ENCODE measurements at places on chromosomes 11 and 22.

DNA sequence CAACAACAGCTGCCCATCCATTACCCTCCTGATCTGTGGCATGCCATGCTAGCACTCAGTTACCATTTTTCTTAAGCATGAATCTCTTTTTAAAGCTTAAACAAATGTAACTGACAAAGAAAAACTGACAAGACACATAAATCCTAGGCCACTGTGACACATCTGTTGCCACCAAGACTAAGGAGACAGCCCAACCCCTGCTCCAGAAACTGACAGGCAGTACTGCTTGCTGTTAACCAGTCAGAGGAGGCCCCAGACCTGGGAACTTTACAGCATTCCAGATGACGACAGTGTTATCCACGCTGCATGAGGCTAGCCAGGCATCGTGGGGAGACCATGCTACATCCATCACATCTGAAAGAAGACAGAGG is 33.8 kb downstream of the HIRA start:
- DNase-seq, result no peak

GRCh38 chr11:111531136-111531535 is 9.4 kb upstream of the LAYN start:
- DNase-seq, result no peak

DNA sequence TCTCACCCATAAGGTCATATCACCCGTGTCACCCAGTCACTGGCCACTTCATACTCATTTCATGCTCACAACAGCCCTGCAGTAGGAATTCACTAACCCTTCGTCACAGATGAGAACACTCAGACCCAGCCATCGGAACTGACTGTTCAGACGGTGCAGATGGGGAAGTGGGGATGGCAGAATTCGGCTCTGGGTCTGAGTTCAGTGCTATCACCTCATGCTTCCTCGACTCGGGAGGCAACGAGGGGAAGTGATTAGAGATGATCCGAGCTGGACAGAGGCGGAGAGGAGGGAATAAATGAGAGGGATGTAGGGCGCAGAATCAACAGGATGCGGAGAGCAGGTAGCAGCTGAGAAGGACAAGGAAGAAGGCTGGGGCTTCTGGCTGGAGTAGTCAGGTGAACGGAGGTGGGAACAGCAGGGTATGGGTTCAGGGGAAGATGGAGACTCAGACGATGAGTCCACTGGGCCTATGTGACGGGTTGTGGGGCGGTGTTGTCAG is 4.7 kb downstream of the B3GNT6 start:
- no peak for DNase-seq

DNA sequence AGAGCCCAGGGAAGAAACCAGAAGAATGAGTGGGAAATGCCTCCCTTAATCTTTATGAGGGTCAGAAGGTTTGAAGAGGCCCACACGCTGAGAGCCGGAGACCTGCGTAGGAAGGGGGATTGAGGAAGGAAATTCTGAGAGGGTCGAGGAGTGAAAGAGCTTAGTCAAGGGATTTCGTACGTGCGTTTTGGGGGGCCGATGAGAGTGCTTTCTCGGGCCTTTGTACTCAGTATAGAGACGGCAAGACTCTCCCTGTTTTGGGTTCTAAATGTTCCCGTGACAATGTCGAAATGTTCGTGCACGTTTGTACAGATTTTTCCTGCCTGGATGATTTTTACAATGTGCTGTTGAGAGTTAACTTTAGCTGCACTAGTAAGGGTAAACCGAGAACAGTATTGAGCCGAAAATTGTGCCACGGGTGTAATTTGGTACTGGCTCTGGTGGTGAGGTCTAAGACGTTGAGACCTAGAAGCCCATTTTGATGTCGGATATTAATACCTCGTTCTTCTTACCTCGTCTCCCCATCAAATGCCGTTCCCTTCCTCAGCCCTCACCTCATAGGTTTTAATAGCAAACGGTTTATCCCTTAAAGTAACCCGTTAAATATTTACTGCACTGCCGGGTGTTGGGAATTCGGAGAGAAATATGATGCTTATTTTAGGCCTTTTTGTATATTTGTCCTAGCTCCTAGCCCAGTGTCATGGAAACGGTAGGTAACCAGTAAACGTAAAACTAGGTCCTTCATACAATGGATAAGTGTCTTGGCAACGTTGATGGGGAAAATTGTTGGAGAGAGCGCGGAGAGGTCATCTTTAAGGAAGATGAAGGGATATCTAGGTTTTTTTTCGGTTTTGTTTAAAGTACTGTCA is 734 bp downstream of the C11orf58 start:
- no peak for DNase-seq

DNA sequence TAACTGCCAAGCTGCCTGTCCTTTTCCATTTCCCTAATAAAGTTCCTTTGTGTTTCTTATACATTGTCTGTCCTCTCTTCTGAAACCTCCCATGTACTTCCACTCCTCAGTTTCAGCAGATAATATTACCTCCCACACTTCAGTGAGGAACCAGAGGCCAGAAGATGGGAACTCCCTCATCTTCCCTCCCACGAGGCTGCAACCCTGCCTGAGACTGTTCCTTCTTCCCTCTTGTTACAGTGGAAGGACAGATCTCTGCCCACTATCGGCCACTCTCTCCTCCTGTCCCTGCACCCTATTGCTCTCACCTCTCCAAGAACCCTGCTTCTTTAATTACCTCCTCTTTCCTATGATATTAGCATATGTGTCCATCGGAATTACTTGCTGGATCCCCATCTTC is 38.1 kb upstream of the SWAP70 start:
- DNase-seq, result no peak

- DNase-seq, result no peak
These were observed 204.0 kb upstream of the NECTIN1 start for GRCh38 chr11:119932828-119933562.

DNA sequence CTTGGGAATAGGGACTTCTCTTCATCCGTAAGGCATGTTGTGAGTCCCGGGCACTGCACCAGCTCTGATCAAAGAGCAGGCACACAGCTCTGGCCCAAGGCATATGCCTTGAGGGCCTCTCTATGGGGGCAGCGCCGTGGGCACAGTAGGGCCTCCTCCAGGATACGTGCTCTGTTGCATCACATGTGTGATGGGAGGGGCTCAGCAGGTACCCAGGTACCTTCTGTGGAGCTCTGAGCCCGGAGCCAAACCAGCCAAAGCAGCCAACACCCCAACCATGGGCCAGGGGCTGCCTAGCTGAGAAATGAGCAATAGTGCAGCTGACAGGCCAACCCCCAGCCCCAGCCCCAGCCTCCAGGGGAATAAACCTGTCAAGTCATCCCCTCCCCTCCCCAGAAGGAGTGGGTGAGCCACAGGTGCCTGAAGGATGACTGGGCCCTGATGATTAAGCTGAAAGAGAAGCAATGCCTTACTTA is 79.7 kb upstream of the SHISAL1 start:
- DNase-seq, result no peak

DNA sequence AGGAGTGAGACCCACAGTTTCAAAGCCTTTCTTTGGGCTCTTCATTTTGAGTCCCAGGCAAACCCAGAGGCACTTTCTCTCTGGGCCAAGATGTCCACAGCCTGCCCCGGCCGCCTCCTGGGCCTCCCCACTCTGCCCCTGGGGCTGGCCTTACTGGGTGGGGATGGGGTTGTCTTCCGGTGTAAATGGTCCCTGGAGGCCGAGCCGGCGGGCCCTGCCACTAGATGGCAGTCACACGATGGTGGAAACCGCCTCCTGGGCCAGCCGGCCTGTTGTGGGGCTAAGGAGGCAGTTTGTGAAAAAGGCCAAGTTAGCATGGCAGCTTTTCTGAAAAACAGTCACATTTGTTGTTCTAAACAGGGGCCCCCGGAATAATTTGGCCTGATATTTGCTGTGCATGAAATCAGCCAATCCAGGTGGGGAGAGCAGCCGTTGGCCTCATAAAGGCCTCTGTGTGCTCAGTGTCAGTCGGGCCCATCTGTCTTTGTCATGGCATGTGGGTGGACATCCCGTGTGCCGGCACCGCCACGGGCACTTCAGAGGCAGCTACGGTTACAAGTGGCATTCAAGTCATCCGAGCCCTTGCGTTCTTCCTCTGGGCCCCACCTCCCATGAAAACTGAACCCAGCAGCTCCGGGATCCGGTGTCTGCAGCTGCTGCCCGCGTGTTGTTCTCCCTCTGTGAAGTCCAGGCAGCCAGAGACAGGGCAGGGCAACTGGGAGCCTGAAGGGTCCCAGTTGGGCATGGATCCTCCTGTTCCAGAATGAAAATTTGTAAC is 6.5 kb downstream of the MRPL23 start:
- no peak for DNase-seq

DNA sequence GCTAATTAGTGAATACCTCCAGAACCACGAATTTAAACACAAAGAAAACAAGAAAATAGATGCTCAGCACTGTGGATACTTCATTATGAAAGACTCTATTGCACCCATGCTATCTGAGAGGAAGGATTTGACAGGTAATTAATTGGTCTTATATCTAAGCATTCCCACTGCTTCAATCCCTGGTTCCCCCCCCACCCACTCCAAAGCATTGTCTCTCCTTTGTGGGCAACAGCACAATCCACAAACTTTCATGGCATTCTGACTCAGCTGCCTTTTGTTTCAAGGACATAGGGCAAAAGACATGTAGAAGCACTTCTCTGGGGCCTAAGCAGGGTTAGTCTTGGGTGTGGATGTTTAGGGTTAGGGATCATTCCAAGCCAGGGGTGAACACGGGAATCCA is 551.4 kb downstream of the BUD13 start:
- no peak for DNase-seq

- no peak for DNase-seq
These were observed 552 bp downstream of the PRR33 start for GRCh38 chr11:1890856-1891830.

- no peak for DNase-seq
These were observed 114.1 kb downstream of the FAR1 start for GRCh38 chr11:13782390-13783075.

GRCh38 chr11:37406651-37407050 is 808.6 kb upstream of the RAG2 start:
- no peak for DNase-seq

GRCh38 chr11:16512899-16513241 is 156.5 kb upstream of the SOX6 start:
- DNase-seq, result no peak

DNA sequence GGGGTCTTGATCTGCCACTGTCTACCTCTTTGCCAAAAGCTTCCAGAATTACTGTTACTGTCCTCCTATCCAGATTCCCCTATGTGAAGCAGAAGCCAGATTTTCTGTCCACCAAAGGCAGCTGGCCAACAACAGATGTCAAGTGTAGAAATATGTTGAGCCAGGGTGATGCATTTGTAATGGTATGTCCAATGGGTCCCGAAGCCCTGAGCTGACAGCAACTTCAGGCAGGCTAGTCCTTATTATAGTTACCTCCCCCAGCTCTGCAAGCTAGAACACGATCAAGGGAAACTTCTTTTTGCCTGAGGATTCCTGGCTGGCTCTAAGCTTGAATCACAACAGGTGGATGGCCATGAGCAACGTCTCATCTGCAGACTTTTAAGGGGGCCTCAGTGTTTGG is 10.2 kb downstream of the PAMR1 start:
- no peak for DNase-seq

DNA sequence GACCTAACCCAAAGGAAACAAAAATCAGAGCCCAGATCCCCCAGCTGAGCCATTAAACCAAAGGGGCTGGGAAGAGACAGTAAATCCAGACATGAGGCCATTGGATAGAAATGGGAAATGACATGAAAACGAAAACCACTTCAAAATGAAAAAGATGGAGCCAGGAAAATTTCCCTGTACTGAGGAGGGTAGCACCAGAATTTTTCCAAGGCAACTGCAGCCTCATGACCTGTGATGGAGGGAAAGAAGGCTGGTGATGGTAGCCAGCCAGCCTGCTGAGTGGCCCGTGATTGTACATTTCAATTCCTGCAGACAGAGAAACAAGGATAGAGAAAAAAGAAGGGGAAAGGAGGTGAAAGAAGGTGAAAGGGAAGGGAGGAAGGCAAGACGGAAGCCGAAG is 268.4 kb upstream of the PLET1 start:
- no peak for DNase-seq
